ENCODE measurements at places on chromosomes 7 and 10.

DNA sequence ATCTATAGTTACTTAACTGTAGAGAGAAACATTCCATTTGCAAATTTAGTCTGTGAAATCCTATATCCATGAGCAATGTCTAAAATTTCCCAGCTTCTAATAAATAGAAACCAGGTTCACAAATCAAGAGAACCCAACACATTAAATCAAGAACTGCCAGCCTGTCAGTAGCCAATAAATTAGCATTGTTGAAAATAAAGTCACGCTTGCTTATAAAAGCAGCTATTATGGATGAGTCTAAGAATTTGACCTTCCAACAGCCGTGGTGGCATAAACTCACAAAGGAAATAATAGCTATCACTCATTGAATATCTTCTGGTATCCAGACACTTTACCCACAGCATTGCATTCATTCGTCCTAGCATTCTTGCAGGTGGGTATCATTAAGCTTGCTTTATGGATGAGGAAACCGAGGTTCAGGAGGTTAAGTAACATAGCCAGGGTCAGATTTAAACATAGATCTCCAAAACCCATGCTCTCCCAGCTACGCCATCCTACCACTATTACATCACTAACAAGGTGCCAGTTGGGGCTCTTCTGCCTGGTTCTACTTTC is 260.1 kb upstream of the YAE1 start:
- no peak for DNase-seq

DNA sequence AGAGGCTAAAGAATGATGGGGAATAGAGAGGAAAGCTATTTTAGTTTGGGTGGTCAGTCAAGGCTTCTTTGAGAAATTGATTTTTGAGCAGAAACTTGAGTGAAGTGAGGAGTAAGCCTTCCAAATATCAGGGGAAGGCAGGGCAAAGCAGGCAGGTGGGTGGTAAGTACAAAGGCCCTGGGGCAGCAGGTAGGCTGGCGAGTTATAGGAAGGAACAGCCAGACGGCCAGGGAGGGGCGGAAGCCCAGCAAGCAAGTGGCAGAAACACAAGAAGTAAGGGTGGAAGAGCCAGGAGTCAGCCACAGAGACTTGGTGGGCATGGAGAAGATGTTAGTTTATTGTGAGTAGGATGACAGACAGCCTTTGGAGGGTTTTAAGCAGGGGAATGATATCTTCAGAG is 34.9 kb downstream of the VWA2 start:
- no peak for DNase-seq

GRCh38 chr7:95295397-95295796 is 28.9 kb downstream of the PON1 start:
- no peak for DNase-seq

GRCh38 chr7:23357190-23358093 is 58.3 kb downstream of the MALSU1 start:
- DNase-seq, result no peak

- no peak for DNase-seq
Measured at GRCh38 chr7:54556121-54556520, 13.9 kb downstream of the VSTM2A start.

DNA sequence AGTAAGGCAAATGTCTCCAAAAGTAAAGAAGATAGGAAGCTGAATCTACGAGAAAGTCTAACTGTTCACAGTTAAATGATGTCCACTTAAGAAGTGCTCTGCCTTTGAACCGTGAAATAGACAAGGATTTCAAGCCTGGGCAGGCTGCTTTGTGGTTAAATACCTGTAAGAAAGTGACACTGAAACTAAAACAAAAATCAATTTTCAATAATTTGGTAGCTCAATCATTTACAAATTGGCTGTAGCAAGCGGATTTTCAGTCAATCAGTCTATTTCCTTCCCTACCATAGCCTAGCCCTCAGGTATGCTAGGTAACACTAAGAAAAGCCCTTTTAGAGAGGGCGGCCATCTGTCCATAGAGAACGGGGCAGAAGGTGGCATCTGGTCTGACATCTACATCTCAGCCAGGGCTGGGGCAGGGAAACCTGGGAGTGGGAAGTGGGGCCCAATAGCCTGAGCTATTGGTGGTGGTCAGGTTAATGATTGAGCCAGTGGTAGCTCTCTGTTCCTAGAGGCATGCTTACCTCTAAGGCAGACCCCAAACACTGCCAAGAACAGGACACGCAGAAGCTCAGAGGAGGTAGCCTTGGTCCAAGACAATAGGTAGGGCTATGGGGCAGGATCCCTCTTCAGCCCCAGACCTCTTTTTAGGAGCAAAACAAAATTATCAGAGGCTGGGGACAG is 223.2 kb downstream of the CCSER2 start:
- DNase-seq, result no peak

DNA sequence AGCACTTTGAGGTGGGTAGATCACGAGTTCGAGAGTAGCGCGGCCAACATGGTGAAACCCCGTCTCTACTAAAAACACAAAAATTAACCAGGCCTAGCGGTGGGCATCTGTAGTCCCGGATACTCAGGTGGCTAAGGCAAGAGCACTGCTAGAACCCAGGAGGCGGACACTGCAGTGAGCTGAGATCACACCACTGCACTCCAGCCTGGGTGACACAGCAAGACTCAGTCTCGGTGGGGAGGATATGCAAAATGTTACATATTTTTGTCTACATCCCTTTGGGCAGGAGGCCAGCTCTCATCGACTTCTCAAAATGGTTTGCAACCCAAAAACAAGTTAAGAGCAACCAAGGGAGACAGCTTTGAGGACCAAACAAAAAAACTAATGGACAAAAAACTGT is 8.2 kb downstream of the ATE1 start:
- DNase-seq, result no peak

DNA sequence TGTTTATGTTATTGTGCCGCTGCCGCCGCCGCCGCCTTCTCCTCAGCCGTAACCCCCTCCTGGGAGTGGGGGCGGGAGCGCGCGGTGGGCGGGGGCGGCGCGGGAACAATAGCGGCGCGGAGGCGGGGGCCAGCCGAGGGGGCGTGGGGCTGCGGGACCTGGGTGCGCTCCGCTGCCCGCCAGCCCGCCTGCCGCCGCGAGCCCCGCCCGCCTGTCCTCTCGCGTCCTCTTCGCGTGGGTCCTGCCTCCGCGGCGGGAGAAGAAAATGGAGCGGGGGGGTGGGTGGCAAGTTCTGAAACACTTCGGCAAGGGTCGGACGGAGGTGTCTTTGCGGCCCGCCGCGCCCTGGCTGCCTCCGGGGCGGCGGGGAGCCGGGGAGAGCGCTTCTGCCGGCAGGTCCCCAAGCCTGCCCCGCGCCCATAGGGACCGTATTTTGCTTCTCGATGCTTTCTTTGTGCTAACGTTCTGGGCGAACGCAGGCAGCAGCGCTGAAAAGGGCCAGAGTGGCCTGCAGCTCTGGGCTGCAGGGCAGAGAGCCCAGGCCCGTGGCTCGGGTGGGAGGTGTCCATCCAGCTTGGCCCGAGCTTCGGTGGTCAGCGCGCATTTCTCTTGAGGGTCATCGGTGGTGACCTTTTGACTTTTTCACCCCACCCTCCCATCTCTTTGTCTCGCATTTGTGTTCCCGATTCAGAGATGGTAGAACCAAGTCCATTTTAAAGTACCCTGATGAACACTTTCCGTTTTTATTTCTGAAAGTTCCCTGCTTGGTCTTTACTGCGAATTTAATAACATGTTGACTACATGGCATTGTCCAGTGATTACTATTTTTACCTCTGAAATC is 613 bp downstream of the MAPK8 start:
- DNase-seq, result peak; percentile 72

DNA sequence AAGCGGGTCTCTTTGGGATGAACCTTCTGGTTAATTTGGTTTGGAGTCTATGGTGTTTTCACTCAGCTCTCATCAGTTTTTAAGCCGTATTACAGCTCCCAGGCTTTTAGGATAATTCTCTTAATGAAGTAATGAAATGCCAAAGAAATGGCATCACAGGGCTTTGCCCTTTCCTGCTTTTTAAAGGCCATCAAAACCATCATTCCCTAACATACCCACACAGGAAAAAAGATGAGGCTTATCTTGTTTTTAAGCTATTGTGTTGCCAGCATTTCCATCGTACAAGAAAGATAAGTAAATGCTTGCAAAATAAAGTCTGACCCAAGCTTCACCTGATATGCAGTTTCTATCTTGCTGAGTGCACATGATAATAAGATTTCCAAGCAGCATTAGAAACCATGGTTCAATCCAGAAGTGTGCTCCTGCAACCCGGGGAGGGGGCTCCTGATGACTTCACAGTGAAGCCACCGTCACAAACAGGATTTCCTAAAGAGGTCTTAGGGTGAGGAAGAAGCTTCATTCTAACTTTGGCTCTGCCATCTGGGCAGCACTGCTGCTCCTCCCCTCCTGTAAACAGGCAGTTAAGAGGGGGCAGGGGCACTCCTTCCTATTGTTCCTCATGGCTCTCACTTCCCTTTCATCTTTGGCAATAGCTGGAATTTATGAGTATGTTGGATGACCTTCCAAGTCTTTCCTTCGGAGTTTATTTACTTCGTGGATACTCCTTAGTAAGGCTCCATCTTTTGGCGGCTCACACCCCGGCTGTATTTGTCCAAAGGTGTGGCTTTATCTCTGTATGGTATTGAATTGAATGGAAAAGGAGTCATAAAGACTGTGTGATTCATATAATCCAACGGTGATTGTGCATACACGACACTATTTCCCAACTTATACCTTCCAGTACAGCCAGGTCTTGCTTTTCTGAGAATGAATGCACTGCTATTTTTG is 55.2 kb upstream of the FAM133B start:
- DNase-seq, result no peak
